ENCODE measurements at places on chromosomes 11 and 22.

GRCh38 chr11:62145261-62145871 is 21.6 kb downstream of the INCENP start:
- no peak for DNase-seq

GRCh38 chr11:36306888-36307287 is 10.8 kb downstream of the PRR5L start:
- peak; percentile 17 for DNase-seq

GRCh38 chr22:29343313-29343805 is 27.9 kb upstream of the RASL10A start:
- DNase-seq, result peak; percentile 36

DNA sequence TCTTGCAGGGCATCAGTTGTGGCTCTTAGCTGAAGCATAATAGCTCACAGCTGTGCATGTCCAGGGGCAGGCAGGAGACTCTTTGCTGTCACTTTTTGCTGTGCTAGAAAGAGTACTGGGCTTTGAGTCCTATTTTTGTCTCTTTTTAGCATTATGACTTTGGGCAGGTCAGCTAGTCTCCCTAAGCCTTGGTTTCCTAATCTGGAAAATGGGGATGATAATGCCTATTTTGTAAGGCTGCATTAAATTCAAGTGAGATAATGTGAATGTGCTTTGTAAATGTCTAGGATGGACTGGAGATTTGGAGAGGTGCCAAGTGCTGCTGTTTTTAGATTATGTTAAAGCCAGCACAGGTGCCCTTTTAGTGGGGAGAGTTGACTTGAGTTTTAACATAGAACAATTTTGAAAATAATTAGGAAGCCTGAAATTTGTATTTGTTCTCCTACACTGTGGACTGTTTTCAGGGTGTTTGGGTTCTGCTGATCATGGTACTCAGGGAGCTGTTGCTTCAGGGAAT is 19.1 kb downstream of the CABIN1 start:
- no peak for DNase-seq

DNA sequence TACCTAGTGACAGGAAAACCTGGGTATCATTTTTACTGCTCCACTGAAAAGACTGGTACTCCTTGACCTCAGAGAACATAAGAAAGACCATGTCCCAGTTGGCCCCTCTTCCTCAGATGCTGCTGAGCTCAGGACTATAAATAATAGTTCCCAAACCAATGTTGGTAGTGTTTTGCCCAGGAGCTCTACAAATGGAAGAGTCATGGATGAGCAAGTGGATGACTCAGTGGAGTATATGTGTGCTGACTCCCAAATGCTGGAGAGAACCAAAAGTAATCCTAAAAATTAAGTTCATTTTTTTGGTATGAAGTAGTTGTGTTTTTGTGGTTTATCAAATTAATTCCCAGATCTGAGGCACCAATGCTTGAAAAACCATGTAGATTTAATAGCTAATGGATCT is 482.0 kb downstream of the KCNA4 start:
- no peak for DNase-seq

DNA sequence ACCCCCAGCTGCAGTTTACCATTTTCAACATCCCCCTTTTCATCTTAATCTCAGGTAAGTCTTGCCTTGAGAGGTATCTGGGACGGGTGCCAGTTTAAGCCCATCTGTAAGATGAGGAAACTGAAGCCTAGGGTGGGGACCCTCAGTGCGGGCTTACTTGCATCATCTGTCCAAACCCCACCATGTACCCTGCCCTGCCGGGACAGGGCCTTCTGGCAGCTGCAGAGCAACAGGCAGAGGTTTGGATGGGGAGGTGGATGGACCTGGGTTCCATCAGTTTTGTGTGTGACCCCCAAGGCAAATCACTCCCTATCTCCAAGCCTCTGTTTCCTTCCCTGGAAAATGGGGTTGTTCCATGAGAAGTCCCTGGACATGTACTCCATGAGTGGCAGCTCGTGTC is 67.5 kb downstream of the MN1 start:
- DNase-seq, result no peak

DNA sequence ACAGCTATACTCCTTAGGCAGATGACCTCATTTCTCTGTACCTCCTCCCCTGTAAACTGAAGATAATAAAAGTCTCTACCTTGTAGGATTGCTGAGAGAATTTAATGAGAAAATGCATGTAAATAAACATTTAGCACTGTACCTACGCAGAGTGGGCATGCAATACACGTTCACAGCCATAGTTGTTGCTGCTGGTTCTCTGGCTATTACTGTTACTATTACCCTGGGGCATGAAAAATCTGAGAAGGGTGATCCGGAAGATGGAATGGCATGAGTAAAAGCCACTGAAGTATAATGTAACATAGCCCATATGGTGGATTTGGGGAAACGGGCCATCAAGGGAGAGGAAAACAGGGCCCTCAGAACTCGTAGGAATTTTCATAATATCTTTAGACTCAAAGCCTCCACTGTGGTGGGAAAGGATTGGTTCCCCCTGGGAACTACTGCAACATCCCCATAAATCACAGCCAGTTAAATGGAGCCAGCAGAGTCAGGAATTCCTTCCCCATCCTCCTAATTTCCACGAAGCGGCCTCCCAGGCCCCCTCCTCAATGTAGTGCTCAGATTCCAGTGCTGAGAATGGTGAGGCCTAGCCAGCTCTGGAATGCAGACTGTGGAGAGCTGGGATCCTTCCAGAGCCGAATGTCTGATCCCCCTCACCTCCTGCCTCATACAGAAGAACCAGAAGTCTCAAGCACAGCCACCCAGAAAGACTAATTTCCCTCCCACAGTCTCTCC is 205.3 kb downstream of the MN1 start:
- DNase-seq, result no peak

DNA sequence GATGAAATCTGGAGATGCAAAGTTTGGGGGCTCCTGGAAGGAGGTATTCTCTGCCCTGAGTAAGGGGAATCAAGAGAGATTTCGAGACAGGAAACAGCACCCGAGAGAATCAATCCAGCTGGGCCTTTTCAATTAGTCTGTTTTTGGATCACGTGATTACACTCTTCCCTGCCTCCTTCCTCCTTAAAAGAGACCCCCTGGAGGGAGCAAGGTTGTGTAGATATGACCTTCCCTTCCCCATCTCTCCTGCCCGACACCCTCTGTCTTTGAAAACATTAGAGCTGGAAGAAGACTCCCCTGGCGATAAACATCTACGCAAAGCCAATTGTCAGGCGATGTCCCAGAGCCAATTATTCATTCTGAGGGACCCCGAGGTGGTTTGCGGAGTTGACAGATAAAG is 407.9 kb downstream of the MIAT start:
- no peak for DNase-seq

- no peak for DNase-seq
Observed at GRCh38 chr22:50044485-50045118, 13.5 kb downstream of the TTLL8 start.

DNA sequence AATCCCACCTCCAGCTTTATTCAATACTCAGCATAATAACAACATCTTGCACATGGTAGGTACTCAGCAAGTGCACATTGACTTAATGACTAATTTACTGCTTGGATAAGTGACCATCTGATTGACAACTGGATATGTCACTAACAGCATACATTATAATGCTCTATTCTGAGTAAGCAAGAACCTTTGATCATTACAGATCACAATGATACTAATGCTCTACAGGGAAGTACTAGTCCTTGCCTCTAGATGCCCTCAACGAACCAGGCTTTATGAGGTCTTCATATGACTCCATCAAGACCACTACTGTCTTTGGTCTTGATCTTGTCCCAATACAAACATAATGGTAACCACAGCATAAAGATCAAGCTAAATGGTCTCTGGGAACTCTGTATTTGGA is 167.6 kb upstream of the MTMR2 start:
- DNase-seq, result no peak

- DNase-seq, result no peak
Observed at GRCh38 chr22:49267996-49268395, 559.7 kb downstream of the BRD1 start.

GRCh38 chr22:50531546-50531961 is 1.7 kb upstream of the TYMP start:
- DNase-seq, result no peak

DNA sequence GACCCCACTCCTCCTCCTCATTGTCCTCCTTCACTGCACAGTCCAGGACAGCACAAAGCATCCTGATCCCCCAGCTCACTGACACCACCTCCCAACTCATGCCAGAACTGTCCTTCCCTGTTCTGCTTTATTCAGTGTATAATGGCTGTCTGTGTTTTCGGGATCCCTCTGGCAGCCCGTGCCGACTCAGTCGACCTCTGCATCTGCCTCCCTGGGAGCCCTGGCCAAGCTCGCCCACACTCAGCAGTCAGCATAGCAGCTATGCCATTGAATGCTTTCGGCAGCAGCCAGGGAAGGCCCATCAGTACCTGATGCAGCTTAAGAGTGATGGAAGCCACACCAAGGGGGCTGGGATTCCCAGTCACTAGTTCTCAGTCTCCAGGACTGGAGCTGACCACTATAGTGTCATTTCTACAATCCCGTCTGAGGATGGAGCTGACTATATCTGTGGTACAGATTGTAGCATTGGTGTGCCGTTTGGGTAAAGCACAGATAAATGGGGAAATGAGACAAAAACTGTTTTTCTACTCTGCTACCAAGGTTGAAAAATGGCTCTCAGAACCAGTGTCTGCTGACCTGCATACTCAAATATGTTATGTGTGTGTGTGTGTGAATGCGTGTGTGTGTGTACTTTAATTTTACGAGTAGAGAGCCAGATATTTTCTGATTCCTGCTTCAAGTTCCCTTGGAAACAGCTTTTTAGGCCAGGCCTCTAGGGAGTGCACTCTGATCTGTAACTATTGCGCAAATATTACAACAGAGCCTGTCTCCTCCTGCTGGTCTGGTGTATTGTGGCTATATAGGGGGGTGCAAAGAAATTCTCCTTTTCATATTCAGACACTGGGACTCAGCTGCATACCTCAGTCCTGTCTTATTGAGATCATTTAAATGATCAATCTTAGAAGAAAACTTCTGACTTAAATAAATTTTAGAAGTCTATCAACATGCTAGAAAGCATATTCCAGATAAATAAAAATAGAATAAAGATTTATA is 78.8 kb upstream of the TOP3B start:
- DNase-seq, result peak; percentile 78

GRCh38 chr11:45215098-45215865 is 68.8 kb downstream of the PRDM11 start:
- DNase-seq, result no peak

DNA sequence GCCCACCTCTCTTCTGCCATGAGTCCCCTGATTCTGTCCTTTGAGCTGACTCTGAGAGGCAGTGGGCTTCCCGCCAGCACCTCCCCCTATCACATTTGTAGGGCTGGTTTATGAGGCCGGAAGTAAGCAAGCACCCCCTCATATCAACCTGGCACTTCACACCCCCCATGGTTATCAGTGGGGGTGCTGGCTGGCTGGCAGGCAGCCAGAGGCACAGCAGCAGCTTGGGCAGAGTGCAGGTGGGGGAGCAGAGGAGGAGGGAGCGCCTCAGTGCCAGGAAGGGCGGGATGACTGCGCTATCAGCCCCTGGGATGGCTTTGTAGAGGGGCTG is 22.9 kb upstream of the CHRM4 start:
- no peak for DNase-seq

DNA sequence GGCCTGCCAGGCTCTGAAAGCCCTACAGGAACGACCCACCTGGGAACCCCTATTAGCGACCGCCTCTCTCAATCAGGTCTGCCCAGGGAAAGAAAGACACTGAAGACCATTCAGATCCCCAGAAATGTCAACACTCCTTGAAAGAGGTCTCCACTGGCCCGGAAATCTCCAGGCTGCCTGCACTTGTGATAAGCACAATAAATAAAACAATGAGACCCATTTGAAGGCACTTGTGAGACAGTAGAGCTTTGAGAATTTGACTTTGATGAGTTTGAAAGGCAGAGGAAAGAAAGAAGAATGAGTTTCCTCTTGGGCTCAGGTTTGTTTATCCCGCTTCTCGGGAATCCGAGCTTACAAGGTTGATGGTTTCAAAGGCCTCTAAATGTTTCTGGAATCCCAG is 416.3 kb downstream of the BUD13 start:
- no peak for DNase-seq

DNA sequence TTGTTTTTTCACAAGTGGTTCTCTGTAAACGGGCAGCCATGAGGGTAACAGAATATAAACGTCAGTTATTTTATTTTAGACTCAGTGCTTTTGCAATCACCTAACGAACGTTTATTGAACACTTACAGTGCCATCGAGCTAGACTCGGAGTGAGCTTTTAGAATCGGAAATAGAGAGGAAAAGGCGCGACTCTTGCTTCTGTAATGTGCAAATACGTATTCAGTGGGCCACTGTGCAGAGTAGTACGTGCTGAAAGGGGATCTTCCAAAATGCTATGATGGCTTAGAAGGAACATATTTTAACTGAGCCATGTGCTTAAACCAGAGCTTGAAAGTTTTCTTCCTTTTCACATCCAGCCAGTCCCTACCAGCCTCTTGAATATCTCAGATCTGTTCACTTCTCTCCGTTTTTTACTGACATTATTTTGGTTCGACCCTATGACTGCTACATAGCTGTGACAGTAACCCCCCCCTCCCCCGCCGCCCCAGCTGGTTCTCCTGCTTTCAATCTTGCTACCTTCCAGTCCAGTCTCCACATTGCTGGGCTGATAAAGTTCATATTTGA is 468 bp downstream of the DDIAS start:
- no peak for DNase-seq

GRCh38 chr22:19663821-19664355 is 50.4 kb upstream of the SEPTIN5 start:
- peak; percentile 8 for DNase-seq

DNA sequence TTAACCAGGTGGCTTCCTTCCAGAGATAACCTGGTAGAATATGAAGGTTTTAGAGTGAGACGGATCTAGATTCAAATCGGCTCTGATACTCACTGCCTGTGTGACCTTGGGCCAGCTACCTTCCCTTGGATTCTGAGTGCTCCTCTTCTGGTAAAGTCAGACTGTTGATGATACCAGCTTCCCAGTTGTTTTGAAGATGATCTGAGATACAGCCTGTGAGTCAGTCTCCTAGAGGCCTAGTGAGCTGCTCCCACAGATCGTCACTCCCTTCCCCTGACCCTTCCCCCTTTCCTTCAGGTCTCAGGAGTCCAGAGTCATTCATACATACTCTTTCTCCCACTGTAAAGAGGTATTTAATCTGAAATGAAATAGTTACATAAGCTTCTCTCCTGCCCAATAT is 207.8 kb downstream of the GRIK4 start:
- DNase-seq, result no peak

- no peak for DNase-seq
Observed at GRCh38 chr11:8694137-8694536, 11.5 kb downstream of the RPL27A start.

- no peak for DNase-seq
Observed at GRCh38 chr11:67179892-67180490, 60.9 kb downstream of the KDM2A start.

DNA sequence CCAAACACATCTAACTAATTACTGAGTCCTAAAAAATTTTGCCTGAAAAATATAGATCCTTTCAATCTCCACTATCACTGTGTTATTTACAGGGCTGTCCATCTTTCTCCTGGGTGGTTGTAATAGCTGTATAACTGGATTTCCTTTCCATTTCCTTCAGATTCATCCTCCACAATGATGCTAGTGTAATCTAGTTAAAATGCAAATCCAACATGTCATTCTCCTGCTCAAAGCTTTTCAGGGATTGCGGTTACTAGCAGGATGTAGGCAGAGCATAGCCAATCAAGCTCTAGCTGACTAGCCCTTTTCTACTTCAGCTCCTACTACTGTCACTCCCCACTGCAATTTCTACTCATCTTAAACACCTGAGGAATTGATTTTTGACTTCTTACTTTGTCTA is 283.0 kb downstream of the RAB38 start:
- no peak for DNase-seq

GRCh38 chr11:36354221-36355003 is 58.3 kb downstream of the PRR5L start:
- no peak for DNase-seq

GRCh38 chr11:813072-813455 is 3.3 kb downstream of the RPLP2 start:
- DNase-seq, result no peak

Measured in cerebellar cortex (tissue), 1 donor.